ENCODE measurements at places on chromosomes 2 and 18.

GRCh38 chr2:205408696-205409095 lies 273.6 kb upstream of the NRP2 start:
- no peak for DNase-seq

DNA sequence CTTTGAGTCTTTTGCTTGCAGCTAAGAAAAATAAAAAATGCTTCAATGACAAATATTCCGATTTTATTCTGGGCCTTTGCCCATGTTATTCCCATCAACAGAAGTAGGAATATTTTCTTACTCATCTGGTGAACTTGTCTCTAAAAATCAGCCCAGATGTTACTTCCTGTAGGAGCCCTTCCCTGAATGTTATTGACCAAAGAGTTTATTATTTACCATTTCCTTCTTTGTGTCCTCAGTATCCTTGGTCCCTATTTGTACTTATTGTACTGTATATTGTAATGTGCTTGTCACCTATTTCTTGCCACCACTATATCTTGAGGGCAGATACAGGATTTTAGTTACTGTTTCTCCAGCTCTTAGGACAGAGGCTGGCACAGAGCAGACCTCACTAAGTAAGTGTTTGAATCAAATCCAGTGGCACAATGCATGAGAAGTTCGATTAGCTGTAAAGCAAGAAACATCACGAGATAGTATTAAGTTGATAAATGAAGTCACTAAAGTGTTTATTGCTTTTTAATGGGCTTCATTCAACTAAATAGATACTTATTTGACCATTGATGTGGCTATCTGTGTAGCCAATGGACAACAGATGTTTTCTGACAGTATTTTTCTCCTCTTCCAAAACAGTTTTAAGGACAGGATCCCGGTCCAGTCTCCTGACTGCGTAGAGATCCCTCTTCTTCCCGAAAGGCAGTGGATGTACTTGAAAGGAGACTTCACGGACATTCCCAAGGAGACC lies 109.1 kb downstream of the DDX1 start:
- DNase-seq = no peak

GRCh38 chr2:11342551-11343367 lies 1.7 kb downstream of the ROCK2 start:
- no peak for DNase-seq

GRCh38 chr18:56747857-56748256 lies 96.7 kb downstream of the WDR7 start:
- no peak for DNase-seq

- no peak for DNase-seq
Observed at GRCh38 chr2:127024769-127025358, 82.1 kb downstream of the BIN1 start.

DNA sequence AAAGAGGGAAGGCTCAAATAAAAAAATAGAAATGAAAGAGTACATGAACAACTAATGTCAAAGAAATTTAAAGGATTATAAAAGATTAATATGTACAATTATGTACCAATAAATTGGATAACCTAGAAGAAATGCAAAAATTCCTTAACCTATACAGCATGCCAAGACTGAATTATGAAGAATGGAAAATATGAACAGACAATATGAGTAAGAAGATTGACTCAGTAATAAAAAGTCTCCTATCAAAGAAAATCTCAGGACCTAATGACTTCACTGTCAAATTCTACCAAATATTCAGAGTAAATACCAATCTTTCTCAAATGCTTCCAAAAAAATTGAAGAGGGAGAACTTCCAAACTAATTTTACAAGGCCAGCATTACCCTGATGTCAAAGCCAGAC lies 120.2 kb upstream of the SPOPL start:
- DNase-seq = no peak

GRCh38 chr18:58364876-58365528 lies 263.9 kb downstream of the ALPK2 start:
- no peak for DNase-seq
